ENCODE measurements at places on chromosomes 2 and 18.

DNA sequence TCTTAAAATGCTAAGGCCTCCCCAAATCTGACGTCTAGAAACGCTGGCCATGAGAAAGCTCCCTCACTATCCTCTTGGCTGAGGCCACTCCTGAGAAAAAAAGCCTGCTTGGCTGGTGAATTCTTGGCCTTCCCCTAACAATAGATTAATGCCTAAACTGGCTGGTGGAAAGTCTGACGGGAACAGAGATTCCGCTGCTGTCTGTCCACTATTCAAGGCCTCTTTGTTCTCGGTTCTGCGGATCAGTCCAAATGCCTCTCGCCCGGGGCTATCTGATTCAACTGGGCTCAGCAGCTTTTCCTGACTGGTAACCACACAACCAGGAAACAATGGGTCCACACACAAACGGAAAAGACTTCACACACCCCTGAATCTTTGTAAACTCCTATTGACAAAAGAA lies 27.2 kb downstream of the PXDN start:
- no peak for DNase-seq

- DNase-seq, result no peak
Measured at GRCh38 chr2:238045575-238045974, 15.2 kb upstream of the SCLY start.

DNA sequence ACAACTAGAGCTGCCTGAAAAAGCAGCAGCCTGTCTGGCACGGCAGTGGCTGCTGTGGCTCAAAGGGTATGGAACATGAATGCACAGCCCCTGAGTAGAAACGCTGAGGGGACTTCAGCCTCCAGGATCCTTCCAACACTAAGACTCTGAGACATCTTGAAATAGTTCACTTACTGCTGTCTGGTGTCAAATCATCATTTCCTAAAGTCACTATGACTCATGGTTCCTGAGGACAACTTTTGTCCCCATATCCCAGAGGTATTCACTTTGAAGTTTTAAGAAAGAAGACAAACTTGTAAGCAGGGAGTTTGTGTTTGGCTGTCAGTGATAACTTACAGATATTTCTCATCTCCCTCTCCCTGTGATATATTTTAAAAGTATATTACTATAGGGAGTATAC lies 33.3 kb upstream of the NEB start:
- DNase-seq, result no peak

DNA sequence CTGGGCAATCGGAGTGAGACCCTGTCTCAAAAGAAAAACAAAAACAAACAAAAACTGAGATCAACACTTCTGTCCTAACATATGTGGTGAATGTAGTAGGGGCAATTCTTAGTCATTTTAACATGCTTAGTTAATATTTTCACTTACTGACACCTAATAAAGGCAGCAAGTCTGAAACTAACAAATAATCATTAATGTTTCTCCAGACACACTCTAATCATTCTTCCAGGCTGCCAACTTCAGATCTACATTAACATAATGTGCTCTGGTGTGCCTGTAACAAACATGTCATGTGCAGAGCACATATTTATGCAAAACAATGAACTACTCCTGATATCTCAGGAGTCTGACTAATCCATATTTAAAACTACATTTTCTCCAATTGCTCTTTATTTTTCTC lies 6.0 kb downstream of the KRCC1 start:
- no peak for DNase-seq

- no peak for DNase-seq
Measured at GRCh38 chr2:15828576-15828975, 111.8 kb upstream of the MYCN start.

- no peak for DNase-seq
Measured at GRCh38 chr2:118443596-118443995, 355.3 kb downstream of the INSIG2 start.

- no peak for DNase-seq
Measured at GRCh38 chr2:195575879-195576401, 81.1 kb upstream of the SLC39A10 start.

- no peak for DNase-seq
Measured at GRCh38 chr2:168025487-168026202, 221.8 kb downstream of the STK39 start.

DNA sequence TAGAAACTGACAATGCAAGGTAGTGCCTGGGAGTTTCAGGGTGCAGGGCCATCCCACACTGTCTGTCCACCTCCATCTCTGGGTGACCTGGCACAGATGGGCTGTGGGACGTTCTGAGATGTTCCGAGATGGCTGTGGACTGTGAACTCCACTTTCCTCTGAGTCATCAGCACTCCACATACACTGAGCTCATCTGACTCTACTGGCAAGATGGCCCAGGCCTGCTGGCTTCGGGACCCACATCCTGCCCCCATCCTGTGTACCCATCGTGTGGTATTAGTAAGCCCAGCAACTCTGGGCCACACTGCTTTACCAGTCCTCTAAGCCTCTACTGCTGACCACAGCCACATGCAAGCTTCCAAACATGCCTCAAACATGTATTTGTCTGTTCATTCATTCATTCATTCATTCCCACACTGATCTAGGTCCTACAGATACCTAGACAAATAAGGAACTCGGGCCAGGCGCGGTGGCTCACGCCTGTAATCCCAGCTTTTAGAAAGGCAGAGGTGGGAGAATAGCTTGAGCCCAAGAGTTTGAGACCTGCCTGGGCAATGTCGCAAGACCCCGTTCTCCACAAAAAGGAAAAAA lies 124.8 kb upstream of the CXCR4 start:
- DNase-seq, result peak; percentile 42

- DNase-seq, result peak; percentile 8
Measured at GRCh38 chr2:218658671-218659257, 659 bp downstream of the ZNF142 start.

GRCh38 chr18:76847916-76848315 lies 25.6 kb downstream of the ZNF236 start:
- DNase-seq, result no peak

DNA sequence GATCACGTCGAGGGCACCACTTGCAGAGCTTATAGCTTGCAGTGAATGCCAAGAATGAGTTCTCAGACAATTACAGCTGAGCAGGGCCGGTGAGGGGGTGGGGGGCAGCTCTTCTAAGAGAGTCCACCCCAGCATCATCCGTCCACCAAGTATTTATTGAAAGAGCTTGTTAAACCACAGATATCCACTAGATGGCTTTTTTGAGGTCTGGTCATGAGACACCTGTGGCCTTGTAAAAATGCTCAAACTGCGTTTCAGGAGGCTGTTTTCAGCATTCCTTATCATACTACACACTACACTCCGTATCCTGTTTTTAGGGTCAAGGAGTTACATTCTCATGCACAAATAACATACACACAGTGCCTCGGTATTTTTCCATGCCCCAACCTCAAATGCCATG lies 51.5 kb downstream of the DNAJC10 start:
- DNase-seq, result no peak

DNA sequence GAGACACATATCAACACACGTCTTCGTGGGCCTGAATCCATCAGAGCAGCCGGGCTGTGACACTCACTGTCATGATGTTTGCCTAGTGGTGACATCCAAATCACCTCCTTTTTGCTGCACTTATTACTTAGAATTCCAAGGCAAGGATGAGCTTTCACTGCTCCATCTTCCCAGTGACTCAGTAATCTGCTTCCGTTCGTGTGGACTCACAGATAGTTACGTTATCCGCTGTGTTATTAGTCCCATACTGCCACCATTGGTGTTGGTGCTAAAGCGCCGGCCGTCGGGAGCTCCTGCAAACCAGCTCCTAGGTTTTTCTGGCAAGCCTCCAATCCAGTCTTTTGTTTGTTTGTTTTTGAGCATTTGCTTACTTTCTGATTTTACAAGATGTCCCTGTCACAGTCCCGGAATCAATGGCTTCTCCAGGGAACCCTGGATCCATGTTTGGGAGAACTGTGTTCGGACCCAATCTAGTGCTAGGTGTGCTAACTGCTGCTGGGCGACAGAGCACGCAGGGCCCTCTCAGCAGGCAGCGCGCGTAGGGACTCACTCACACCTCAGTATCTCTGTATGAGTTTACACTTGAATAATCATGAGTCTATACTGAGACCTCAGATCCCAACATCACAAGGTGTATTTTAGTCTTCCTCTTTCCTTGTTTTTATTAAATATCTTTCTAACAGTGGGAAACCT lies 42.6 kb downstream of the HDAC4 start:
- DNase-seq, result no peak

DNA sequence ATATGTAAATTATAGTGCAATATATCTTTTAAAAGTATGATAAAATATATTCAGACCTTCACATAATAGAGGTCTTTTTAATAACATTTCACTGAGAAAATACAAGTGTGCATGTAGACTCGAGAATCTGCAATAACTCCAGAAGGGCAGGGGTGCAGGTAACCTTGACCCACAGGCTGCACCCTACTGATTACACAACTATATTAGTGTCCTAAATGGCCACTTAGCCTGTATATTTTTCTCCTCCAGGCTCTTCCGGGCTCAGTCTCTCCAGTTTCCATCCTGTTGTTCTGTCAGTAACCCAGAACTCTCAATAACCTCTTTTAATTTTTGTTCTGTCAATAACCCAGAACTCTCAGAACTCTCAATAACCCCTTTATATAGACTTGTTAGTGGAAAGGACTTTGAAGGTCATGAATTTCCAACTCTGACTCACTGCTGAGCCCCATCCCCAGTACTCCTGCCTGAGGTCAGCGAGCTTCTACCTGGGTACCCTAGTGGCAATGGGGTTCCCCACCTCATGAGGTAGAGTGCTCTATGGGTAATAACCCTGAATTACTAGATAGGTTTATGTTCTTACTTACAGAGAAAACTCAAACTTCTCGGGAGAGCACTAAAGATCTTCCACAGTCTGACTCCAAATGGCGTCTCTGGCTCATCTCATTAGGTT lies 8.4 kb upstream of the TTR start:
- no peak for DNase-seq

- no peak for DNase-seq
Measured at GRCh38 chr2:85435220-85435958, 16.9 kb downstream of the SH2D6 start.

DNA sequence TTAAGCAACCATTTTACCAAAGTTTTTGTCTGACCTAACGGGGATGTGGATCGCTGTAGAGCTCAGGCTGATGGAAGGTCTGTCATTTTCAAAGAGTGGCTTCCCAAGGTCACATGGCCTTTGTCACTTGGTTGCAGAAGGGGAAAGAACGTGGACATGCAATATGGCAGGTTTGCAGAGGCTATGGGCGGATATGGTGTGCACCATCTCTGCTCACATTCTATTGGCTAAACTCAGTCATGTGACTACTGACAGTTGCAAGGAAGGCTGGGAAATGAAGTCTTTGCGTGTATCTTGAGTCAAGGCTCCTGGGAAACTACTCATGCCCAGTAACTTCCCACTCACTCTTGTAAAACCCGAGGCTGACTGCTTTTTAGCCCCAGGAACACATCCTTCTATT lies 96.8 kb downstream of the ST6GAL2 start:
- DNase-seq, result no peak

DNA sequence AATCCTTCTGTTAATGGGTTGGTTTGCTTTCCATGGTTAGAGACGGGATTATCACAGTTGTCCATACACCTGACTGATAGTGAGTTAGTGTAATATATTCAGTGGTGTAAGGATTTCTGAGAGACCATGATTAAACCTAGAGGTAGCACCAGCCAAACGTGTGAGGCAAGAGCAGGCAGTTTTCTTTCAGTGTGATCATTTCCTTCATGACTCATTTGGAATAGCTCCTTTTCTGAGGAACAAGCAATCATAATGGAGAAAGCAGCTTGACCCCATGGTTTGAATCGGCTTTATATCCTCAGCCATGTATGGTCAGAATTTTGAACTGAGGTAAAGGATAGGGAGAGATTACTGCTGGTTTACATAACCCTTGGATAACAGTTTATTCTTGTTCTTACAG lies 2.9 kb downstream of the MXD1 start:
- no peak for DNase-seq

GRCh38 chr2:109531896-109532727 lies 81.7 kb downstream of the SEPTIN10 start:
- no peak for DNase-seq

- no peak for DNase-seq
Measured at GRCh38 chr2:237057893-237058300, 27.8 kb upstream of the COPS8 start.

DNA sequence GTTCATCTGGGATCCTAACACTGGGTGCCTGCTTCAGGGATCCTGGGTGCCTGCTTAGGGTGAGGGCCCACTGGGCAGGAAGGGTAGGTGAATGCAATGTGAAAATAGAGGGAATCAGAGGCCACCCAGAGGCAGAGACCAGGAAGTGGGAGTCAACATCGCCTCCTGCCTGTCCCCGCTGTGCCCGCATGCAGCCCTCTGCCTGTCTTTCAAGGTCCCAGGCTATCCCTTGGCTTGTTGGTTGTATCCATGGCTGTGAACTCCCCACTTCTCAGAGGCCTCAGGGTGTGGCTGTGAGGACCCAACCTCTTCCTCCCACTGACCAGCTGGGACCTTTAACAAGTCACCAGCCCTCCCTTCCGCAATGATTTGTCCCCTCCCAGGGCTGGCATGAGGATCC lies 26.5 kb downstream of the PSD4 start:
- DNase-seq, result no peak

GRCh38 chr18:41145516-41145915 lies 809.5 kb upstream of the PIK3C3 start:
- no peak for DNase-seq

GRCh38 chr2:19676770-19677169 lies 225.0 kb downstream of the TTC32 start:
- DNase-seq, result no peak

DNA sequence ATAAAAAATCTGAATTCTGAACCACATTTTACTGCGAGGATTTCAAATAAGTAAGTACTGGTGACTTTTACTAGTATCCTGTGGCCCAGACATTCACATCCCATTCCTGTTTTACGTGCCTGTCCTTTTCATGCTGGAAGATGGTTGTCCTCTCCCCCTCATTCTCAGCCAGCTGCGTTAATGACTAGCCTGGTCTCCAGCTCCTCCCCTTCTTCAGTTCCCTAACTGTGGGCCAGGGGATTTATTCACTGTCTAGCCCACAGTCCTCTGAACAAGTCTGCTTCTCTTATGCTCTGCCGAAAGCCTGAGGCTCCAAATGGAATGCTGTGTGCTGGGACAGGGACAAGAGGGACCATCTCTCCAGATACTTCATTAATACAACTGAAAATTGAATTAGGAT lies 373.9 kb downstream of the PTPRM start:
- DNase-seq, result no peak

- DNase-seq, result no peak
Measured at GRCh38 chr2:44100351-44100750, 68.3 kb upstream of the PPM1B start.

DNA sequence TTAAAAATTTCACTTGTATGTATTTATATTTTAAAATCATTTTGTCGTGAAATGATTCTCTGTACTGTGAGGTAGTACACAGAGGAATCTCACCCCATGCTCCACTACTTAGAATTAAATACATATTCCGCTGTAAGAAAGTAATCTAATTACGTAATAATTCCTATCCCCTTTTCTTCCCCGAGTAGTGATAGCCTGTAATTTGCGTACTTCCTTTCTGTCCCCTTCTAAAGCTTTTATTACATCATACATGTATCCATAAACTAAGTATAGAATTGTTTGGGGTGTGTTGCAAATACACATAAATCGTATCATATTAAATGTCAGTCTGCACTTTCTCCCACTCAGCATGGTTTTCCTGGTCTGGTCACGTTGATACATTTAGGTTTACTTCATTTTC lies 12.4 kb upstream of the CHCHD5 start:
- no peak for DNase-seq
